ENCODE measurements at places on chromosomes 12 and 14.

DNA sequence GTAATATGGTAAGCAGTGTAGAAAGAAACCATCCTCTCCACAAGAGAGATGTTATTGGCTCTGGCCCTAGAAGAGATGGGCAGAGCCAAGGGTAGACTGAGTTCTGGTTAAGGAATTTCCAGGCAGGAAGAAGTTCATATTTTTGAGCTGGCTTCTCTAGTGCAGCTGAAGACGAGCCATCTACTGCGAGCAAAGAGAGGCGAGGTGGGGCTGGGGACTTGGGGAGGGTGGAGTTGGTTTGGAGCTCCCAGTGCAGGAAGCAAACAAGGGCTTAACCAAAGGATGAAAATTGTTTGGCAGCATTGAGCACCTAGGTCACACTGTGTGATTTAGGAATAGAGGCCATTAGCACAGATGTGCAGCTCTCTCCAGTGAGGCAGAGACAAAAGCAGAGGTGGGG lies 239.6 kb downstream of the ZFP36L1 start:
- no peak for DNase-seq

- no peak for DNase-seq
These were observed 124.1 kb upstream of the LGR5 start for GRCh38 chr12:71315328-71315985.

GRCh38 chr14:97196336-97196735 lies 399.2 kb downstream of the VRK1 start:
- no peak for DNase-seq

- no peak for DNase-seq
These were observed 1.8 kb upstream of the GNS start for GRCh38 chr12:64760808-64761573.

DNA sequence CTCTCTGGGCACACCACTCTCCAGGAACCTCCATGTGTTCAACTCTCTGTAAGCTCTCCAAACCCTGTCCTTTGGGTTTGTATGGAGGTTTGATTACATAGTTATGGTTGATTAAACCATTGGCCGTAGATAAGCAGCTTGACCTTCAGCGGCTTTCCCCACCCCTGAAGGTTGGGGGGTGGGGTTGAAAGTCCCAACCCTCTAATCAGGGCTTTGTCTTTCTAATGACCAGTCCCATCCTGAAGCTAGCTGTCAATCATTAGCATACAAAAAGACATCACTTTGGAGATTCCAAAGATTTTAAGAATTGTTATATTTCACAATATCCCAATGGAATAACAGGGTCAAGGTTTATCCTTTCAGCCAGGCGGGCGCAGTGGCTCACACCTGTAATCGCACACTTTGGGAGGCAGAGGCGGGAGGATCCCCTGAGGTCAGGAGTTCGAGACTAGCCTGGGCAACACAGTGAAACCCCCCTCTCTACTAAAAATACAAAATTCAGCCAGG lies 8.4 kb downstream of the FAM186A start:
- no peak for DNase-seq

GRCh38 chr14:77100961-77101360 lies 2.9 kb downstream of the CIPC start:
- no peak for DNase-seq

Data from effector memory CD8-positive, alpha-beta T cell (primary cell).